Occipital lobe (tissue), 3 donors: ENCODE measurements at places on chromosomes 16 and 17.

GRCh38 chr17:42929497-42929844, 28.9 kb downstream of the G6PC1 start:
- DNase-seq, result no peak

GRCh38 chr17:37742116-37742761, 2.6 kb downstream of the HNF1B start:
- no peak for DNase-seq

DNA sequence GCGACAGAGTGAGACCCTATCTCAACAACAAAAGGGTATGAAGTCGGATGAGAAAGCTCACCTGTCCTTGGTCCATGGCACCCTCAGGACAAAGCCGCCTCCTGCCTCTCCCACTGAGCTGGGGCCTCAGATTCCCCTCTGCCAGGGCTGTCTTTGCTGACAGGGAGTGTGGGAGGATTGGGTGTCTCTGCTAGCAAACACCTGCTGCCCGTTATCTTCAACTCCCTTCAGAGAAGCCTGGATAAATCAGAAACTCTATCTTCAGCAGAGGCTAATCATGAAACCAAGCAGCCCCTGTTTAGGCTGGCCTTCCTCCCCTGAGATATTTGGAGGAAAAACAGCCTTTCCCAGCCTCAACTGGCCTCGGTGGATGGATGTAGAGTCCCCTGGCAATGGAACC, 36.3 kb upstream of the CDH1 start:
- no peak for DNase-seq

DNA sequence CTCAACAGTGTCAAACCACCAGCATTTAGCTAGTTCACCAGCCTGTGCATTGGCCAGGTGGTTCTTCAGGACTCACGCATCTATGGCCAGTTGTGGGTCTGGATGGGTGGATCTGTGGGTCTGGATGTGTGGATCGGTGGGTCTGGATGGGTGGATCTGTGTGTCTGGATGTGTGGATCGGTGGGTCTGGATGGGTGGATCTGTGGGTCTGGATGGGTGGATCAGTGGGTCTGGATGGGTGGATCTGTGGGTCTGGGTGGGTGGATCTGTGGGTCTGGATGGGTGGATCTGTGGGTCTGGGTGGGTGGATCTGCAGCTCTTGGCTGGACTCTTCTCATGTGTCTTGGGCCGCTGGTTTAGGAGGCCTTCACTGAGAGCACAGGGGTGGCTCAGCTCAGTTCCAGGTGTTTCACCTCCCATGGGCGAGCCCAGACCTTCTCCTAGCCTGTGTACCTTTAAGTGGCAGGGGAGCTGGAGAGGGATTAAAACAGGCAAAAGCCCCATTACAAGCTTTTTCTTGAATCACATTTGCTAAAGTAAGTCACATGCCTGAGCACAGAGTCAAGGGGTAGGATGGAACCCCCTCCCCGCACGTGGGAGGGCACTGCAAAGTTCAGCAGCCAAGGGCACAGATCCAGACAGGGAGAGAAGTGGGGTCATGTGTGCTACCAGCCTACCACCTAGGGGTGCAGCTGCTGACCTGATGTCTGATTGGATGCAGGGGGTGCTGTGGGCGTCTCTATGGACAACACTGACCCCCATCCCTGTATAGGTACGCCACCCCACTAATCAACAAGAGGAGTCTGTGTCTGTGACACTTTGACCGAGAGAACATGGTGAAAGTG, 3.4 kb upstream of the NUBP1 start:
- no peak for DNase-seq

GRCh38 chr17:49891271-49891670, 43.4 kb upstream of the TAC4 start:
- no peak for DNase-seq

- DNase-seq, result no peak
These were observed 108.7 kb downstream of the TRIM37 start for GRCh38 chr17:58997756-58998553.

DNA sequence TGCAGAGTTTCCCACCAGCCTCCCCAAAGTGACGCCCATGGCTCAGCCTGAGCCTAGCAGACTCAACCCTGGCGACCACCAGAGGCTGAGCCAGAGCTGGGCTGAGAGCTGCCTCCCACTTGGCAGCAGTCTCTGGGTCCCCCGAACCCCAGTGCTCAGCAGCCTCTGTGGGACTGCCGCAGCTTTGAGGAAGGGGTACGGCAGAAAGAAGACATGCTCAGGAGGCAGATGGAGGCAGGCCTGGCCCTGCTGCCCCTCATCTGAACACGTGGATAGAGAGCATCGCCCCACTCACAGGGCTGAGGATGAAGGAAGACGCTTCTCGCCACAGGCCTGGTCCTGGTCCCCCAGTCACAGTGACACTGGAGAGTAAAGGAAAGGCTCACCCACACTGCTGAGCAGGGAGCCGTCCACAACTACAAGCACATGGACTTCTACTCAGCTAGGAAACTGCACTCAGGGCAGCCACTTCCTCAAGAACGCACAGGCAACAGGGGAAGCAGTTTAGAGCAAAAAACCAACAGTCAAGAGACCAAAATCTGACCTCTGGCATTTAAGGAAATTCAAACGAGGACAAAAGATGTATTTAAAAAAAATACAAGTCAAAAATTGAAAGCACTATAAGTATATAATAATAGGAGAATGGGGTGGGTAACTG, 45.2 kb upstream of the GSG1L start:
- no peak for DNase-seq

GRCh38 chr16:74807052-74807646, 32.5 kb upstream of the FA2H start:
- no peak for DNase-seq

- DNase-seq, result no peak
These were observed 766.5 kb upstream of the GOT2 start for GRCh38 chr16:59500601-59501000.

DNA sequence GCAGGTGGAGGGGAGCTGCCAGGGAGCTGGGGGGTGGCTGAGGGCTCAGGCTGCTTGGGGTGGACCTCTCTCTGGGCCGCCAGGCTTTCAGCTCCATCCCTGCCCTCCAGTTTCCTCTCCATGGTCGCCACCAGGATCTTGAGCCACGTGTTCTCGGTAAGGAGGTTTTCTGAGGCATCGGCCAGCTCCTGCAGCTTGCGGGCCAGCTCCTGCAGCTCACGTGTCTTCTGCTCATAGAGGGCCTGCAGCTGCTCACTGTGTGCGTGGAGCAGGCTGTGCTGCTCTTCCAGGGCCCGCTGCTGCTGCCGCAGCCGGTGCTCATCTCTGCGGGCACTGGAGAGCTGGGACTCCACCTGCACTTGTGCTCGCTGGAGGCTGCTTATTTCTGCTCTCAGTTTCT, 11.0 kb downstream of the SNN start:
- peak; percentile 55 for DNase-seq

DNA sequence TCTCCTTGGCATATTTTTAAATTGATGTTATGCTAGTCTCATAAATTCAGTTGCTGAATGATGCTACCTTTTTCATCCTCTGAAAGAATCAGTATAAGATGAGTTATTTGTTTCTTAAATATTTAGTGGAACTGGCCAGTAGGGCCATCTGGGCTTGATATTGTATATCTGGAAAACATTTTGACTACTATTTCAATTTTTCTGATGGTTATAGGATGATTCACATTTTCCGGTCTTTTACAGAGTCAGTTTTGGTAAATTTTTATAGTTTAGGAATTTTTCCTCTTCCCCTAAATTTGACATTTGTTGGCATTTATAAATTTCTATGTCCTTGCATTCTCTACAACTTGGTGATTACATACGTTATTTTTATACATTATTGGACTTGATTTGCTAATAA, 296.3 kb upstream of the AXIN2 start:
- no peak for DNase-seq

DNA sequence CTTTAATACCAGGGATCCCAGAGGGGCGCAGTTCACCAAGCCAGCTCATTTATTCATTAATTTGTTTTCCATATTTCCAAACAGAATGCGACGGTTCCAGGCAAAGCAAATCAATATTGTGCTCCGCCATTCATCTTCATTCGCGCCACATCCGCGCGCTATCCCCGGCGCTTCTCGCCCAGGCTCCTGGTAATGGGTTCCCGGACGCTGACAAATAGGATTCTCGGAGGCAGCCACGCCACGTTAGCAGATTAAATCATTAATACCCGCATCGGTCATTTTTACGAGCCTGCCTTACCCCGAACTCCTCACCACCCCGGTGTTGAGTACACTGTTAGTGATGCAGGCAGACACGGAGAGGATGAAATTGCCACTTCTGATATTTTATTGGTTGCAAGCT, 26.0 kb upstream of the C16orf82 start:
- DNase-seq, result no peak

DNA sequence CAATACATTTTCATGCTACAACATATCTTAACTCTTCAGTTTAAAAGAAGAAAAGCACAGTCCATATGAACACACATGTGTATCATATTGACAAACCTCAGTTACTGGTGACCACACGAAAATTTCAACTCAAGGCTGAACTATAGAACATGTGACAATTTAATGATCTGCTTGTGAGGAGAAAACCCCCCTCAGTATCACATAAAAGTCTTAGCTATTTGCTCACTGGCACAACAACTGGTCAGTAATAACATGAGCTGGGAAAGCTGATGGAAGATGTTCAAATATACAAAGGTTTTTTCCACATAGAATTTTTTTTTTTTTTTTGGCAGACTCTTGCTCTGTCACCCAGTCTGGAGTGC, 19.5 kb downstream of the ZNF652 start:
- no peak for DNase-seq

DNA sequence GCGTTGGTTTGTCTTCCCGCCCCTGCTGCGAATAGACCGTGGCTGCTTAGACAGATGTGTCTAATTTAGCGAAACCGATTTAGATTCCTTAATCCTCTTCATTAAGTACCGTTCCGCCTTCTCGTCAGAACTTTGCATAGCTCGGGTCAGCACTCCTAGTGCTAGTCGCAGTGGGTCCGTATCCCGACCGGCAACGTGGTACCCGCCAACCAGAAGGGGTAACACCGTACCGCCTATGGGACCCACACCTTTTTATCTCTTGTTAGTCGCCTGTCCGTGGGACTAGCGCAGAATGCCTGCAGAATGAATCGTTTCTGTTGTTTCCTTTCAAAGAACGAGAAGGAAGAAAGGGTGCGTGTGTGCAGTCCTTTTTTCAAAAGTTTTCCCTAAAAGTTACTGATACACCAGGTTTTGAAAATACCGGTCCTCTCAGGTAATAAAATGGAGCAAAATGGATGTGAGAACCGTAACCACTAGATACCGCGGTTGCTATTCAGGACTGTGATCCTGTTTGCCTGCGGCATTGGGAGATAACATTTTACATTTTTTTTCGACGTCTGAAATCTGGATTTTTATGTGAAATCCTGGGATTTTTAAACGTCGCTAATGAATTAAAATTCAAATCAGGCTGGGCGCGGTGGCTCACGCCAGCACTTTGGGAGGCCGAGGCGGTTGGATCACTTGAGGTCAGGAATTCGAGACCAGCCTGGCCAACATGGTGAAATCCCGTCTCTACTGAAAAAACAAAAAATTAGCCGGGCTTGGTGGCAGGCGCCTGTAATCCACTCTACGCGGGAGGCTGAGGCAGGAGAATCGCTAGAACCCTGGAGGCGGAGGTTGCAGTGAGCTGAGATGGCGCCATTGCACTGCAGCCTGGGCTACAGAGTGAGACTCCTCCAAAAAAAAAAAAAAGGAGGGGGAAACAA, 998 bp upstream of the SRSF1 start:
- no peak for DNase-seq

GRCh38 chr17:57562184-57562698, 182.9 kb downstream of the CCDC182 start:
- DNase-seq, result peak; percentile 28

- DNase-seq, result no peak
These were observed 24.3 kb downstream of the CDK12 start for GRCh38 chr17:39485555-39485954.
